Right lung (tissue), 10 donors: ENCODE measurements at places on chromosomes 5 and 9. TPM values are rescaled to one million over a fixed set of nuclear protein-coding genes. Genes with fewer than 3 reads are reported as not detected.

Gene CCNO
- 2.6 TPM for polyA plus RNA-seq

Gene VCAN
- polyA plus RNA-seq = 555 TPM

Gene IGFBPL1
- 1.2 TPM for polyA plus RNA-seq

Gene DOLK
- 8.8 TPM for polyA plus RNA-seq

GRCh38 chr5:65943771-65944170, 17.4 kb downstream of the ERBIN start:
- DNase-seq = no peak

DNA sequence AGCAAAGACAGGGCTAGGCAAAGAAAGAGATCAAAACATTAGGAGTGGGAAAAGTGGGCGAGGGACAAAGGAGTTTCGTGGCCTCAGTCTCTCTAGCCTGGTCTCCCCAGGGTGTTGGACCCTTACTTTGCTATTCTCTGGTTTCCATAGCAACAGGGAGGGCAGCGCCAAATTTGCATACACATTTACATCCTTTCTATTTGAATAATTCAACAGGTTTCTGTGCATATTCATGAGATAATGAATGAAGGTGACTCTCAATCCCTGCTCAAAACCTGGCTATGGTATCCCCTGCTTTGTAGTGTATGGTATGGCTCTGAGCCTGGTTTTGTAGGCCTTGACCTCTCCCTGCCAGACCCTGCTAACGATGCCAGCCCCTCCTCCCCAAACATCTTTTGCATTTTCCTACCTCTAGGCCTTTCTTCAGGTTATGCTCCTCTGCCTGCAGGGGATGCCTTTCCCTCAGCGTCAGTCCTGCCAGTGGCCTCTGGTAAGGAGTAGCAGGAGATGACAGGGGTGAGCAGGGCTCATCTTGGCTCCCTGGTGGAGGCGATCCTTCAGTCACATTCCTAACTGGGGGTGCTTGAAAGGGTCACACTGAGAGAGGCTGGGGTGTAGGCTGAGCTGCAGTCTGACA, 9.8 kb downstream of the RPP25L start:
- DNase-seq = no peak

Gene CD274
- 1.4 TPM for polyA plus RNA-seq

DNA sequence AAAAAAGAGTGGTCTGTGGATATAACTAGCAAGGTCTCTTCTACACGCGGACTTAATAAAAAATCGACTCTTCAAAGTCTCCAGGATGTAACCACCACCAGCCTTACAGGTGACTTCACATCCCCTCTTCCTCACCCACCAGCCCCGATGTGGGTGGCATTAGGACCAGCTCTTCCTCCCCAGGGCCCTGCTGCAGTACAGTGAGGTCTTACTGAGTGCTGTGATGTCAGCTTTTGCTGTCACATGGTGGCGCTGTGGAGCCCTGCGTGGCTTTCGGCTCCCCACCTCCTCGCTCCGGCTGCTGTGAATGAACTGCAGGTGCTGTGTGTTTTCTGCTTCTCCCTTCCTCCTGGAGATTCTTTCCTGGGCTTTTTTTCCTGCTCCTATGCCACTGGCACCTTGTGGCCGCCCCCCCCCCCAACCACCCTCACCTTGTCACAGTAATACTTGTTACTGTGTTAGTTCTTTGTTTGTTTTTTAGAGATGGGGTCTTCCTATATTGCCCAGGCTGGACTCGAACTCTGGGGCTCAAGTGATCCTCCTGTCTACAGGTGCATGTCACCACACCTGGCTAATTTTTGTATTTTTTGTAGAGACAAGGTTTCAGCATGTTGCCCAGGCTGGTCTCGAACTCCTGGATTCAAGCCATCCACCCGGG, 15.8 kb upstream of the RAPGEF1 start:
- peak; percentile 65 for DNase-seq

DNA sequence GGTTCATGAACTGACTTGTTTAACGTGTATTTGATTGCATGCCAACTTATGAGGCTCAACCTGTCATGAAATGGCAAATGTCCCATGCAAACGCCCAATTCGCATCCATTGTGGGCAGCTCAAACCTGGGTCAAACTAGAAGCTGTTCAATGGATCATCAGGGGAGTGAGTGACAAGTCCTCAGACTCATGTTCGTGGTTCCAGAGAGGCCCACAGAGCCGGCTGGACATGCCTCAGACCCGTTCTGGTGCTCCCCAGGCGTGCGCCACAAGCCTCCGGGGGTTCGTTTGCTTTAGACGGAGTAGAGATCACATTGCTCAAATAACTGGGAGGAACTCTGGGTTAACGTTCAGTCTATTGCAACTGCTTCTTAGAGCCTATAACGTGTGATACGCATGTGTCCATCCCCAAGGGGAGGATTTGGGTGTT, 15.0 kb downstream of the GFI1B start:
- no peak for DNase-seq

- no peak for DNase-seq
Observed at GRCh38 chr5:39149966-39150365, 69.4 kb downstream of the FYB1 start.

GRCh38 chr5:158988987-158989730, 110.6 kb downstream of the EBF1 start:
- DNase-seq = no peak

DNA sequence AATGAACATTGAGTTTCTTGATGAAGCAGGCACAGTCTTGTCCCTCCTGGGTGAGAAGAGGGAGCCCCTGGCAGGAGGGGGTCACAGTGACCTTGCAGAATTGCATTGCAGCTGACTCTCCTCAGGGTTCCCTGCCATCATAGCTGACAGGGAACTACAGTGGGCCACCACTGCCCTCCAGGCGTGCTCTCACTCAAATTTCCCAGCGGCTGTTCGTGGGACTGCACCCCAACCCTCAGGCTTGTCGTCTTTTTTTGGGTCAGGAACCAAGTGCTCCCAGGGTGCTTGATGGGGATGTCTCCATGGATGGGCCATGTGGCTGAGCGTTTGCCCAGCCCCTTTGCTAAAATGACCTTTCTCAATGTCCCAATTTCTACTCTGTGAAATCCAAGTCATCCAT, 215.8 kb downstream of the MELK start:
- DNase-seq = no peak

Gene EMB
- polyA plus RNA-seq = 8.0 TPM
